ENCODE measurements at places on chromosomes 1 and 21.

GRCh38 chr1:157154291-157154690 is 16.1 kb upstream of the ETV3 start:
- DNase-seq: no peak

GRCh38 chr1:95216292-95216990 is 17.6 kb upstream of the RWDD3 start:
- no peak for DNase-seq

- no peak for DNase-seq
Measured at GRCh38 chr1:168653567-168653966, 75.4 kb downstream of the DPT start.

DNA sequence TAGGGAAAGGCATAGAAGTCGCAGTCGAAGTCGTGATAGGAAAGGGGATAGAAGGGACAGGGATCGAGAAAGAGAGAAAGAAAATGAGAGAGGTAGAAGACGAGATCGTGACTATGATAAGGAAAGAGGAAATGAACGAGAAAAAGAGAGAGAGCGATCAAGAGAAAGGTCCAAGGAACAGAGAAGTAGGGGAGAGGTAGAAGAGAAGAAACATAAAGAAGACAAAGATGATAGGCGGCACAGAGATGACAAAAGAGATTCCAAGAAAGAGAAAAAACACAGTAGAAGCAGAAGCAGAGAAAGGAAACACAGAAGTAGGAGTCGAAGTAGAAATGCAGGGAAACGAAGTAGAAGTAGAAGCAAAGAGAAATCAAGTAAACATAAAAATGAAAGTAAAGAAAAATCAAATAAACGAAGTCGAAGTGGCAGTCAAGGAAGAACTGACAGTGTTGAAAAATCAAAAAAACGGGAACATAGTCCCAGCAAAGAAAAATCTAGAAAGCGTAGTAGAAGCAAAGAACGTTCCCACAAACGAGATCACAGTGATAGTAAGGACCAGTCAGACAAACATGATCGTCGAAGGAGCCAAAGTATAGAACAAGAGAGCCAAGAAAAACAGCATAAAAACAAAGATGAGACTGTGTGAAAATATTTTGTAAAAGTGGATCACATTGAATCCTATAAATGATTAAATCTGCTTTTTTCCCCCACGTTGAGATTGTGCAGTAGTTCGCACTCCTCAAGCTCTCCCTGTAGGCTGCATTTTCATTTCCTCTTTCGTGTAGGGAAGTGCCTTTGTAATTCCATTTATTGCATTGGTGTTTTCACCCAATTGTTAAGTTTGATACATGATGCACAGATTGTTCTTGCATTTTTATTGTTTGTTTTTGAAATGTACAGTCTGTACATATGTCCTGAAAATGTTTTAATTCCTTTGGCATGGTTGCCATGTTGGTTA is 7.5 kb downstream of the PRPF38B start:
- no peak for DNase-seq

DNA sequence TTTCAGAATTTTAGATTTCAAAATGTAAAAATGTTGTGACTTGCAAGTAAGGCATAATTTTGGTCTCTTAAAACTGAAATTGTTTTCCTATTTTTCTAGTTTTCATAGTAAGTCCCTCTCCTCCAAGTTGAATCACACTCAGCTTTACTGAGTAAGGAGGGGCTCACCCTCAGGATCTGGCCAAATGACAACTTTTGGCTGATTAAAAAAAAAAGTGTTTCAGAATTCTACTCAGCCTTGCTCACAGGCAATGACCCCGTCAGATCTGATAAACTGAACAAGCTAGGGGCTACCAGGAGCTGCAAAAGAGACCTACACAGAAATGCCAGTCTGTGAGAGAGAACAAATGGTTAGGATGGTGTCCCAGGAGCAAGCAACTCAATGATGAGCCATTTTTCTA is 159.8 kb downstream of the PBX1 start:
- no peak for DNase-seq

GRCh38 chr21:34830386-34831170 is 161.8 kb downstream of the CLIC6 start:
- DNase-seq: no peak

GRCh38 chr1:201882665-201883132 is 6.0 kb upstream of the SHISA4 start:
- no peak for DNase-seq

GRCh38 chr1:94247138-94248094 is 10.0 kb upstream of the ARHGAP29 start:
- peak; percentile 88 for DNase-seq

DNA sequence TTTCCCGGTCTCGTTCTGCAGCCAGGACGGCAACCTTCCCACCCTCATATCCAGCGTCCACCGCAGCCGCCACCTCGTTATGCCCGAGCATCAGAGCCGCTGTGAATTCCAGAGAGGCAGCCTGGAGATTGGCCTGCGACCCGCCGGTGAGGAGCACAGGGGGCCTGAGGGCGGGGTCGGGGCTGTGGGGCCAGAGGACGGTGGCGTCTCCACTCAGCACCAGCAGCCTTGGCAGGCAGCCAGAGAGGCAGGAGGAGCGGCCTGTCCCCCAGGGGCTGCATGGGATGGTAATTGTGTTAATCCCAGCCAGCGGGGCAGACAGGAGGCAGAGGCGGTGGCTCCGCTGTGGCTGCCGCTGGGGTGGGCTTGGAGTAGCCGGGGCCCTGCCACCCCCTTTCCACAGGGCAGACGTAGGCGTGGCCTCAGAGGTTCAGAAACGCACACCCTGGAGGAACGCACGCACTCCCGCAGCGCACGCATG is 12.1 kb downstream of the SAMD11 start:
- DNase-seq: no peak

GRCh38 chr1:229102741-229103391 is 168.0 kb upstream of the RAB4A start:
- no peak for DNase-seq

GRCh38 chr1:10665930-10666850 is 130.3 kb downstream of the CASZ1 start:
- no peak for DNase-seq

DNA sequence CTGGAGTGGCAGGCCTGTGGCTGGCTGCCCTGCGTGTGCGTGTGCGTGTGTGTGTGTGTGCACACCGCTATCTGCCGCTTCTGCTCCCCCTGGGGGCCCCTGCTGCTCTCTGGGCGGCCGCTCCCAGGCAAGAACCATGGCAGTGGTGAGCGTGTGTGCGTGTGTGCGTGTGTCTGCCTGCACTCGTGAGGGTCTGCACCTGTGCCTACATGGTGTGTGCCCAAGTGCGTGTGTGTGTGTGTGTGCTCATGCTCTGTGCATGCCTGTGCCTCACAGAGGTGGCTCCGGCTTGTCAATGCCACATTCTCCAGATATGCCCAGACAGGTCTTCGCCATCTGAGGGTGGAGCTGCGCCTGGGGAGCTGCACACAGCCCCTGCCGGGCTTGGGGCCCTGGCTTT is 18.7 kb upstream of the PEX10 start:
- DNase-seq: no peak

DNA sequence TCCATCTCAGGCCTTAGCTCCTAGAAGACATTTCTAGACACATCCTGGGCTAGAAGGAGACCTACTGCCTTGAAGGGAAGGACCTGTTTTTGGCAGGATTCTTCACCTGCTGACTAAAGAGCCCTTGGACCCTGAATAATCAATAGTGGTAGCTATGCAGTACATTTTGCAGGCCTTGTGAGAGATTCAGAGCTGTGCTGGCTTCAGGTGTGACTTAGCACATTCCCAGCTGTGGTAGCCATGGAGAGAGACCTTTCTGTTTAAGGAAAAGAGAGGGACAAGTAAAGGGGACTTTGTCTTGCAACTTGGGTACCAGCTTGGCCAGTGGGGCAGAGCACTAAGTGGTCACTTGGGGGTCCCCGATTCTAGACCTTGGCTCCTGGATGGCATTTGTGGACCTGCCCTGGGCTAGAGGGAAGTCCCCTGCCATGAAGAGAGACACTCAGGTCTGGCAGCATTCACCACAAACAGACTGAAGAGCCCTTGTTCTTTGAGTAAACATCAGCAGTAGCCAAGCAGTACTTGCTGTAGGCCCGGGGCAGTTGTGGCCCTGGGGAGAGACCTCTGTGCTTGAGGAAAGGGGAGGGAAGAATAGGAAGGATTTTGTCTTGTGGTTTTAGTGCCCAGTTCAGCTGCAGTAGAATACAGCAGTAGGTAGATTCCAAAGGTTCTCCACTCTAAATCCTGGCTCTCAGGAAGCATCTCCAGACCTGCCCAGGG is 26.2 kb upstream of the CD1A start:
- no peak for DNase-seq

GRCh38 chr1:224212618-224213061 is 29.6 kb downstream of the DEGS1 start:
- no peak for DNase-seq

GRCh38 chr1:245428681-245429080 is 273.9 kb downstream of the KIF26B start:
- DNase-seq: no peak

DNA sequence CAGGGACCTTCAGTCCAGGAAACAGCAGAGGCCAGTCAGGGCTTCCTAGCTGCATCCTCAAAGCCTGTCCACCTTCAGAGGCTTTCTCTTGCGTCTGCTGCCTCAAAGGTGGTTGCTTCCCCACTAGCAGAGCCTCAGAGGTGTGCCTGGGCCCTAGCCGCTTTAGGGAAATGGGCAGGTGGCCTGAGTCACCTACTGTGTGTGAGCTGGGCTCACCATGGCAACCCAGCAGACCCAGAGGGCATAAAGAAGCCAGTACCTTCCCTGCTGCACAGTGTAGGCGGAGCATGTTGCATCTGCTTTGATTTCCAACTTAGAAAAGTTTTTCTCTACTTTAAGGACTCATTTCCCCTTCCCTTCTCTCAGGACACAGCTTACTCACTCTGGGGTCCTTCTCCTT is 12.5 kb downstream of the SLC9A1 start:
- no peak for DNase-seq

DNA sequence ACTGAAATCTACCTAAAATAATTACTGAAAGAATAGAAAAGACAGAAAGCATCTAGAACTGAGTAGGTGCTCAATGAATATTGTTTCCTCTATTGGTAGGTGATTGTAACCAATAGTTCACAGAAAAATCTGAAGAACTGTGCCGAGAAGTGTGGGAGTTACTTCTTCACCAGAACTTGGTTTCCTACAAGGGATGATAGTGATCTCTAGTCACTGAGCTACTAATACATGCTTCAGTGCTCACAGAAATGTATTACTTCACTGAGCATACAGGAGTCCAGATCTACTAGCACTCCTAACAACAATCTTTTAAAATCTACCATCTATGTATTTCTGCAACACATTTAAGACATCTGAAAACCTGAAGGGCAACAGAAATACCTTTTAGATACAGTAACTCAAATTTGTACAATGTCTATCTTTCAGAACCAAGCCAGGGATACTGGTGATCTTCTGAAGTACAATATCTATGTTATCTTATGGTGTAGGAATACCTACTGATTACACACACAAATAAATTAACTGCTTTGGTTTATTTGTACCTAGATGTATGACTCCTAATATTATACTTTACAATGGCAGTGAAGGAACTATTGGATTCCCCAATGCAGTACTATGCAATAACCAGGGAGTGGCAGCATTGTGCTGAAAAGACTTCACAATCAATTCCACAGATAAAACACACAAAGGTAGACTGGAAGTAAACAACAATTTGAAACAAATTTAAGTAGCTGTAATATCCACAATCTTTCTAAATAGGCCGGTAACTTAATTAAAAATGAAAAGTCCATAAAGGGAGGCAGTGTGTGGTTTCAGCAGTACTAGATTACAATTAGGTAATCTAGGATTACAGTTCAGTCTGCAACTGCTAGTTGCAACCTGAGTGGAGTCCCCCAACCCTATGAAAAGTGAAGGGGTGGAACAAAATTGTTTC is 243.0 kb downstream of the SLC45A1 start:
- DNase-seq: no peak

- peak; percentile 36 for DNase-seq
Measured at GRCh38 chr1:165376041-165376810, 19.7 kb upstream of the LMX1A start.

GRCh38 chr1:11878081-11878890 is 19.5 kb upstream of the NPPB start:
- no peak for DNase-seq

DNA sequence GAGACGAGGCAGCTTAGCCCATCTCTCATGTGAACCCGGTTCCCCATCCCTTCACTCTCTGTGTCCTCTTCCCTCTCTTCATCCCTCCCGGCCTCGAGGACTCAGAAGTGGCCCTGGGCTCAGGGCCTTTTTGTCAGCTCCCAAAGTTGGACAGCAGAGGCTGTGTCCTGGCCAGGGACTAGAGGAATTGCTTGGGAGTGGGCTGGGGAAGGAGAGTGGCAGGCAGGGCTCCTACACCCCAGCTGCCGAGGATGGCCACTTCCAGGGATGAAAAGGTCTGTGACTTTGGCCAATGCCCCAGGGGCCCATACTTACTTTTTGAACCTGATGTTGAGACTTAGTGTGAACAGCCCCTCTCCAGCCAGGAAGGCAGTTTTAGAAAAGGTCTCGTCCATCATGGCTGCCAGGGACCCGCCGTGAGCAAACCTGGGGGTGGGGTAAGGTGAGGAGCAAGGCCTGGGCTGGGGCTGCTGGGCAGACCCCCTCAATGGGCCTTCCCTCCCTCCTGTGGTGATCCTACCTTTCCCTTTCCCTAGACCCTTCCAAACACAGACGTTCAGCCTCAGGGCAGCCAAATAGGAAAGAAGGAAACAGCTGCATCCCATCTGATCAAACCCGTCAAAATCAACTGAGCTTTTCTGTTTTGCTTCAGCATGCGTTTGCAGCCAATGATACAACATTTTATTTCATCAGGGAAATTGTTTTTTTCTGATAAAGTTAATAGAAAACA is 5.5 kb downstream of the THEM5 start:
- no peak for DNase-seq

GRCh38 chr1:63747445-63747844 is 26.4 kb upstream of the ROR1 start:
- no peak for DNase-seq

GRCh38 chr1:28185071-28185470 is 8.6 kb upstream of the PTAFR start:
- no peak for DNase-seq

GRCh38 chr1:31799196-31799894 is 16.5 kb downstream of the SPOCD1 start:
- peak; percentile 5 for DNase-seq

GRCh38 chr1:94514095-94514727 is 27.3 kb downstream of the F3 start:
- peak; percentile 18 for DNase-seq

GRCh38 chr1:242870966-242871365 is 346.5 kb upstream of the PLD5 start:
- no peak for DNase-seq

- DNase-seq: no peak
Measured at GRCh38 chr1:214553142-214553710, 1.8 kb upstream of the PTPN14 start.
